ENCODE measurements at places on chromosomes 1 and 21. TPM values are rescaled to one million over a fixed set of nuclear protein-coding genes. Genes with fewer than 3 reads are reported as not detected.

The ADCY10 gene
- 0.26 TPM for total RNA-seq

The SYCP1 gene
- total RNA-seq, result not detected

The RAB3B gene
- 0.42 TPM for total RNA-seq

The TSPEAR gene
- total RNA-seq, result under 0.01 TPM

The MAB21L3 gene
- not detected for total RNA-seq

The RHOU gene
- 24.1 TPM for total RNA-seq

The RNASEL gene
- 6.0 TPM for total RNA-seq

The KRTAP20-3 gene
- not detected for total RNA-seq

- no peak for DNase-seq
- no peak overlapping the region for H3K27ac ChIP-seq
- H3K4me3 ChIP-seq, result no peak overlapping the region
- no peaks in the 10 kb centered on the region for H3K36me3 ChIP-seq
- no peaks in the 10 kb centered on the region for H3K4me1 ChIP-seq
- H3K27me3 ChIP-seq, result no peaks in the 10 kb centered on the region
These were observed 12.3 kb downstream of the PATJ start for GRCh38 chr1:61754545-61754944.

DNA sequence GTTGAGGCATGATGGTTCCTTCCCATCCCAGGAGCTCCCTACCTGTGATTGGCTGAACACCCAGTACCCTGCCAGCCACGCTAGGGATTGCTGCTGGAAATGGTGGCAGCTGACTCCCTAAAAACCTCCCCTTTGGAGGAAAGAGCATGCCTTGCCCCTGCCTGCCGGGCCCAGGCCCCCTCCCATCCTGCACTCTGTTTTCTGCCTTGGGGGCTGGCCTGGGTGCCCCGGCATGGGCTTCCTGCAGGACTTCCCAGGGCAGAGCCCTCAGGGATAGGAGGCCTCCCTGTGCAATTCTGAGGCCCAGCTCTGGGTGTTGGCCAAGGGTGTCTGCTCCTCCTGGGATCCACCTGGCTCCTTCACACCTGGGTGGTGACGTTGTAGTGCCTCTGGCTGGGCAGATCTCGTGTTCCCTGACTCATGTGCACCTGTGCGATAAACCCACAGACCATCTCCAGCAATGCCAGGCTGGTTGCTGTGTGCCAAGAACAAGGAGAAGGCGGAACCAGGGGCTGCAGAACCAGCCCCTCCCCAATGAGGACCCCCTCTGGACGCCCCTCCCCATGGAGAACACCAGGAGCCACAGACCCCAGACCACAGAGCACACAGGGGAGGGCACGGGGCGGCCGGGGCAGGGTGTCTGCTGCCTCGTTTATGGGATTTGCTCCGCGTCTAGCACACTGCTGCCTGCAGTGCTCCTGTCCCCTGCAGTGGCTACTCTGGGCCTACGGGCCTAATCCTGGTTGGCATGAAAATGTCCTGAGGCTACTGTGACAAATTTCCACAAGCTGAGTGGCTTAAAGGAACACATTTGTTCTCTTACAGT lies 13.6 kb downstream of the CSTB start:
- no peak overlapping the region for H3K4me3 ChIP-seq
- no peak overlapping the region for H3K27ac ChIP-seq
- no peaks in the 10 kb centered on the region for H3K27me3 ChIP-seq
- no peak for DNase-seq
- peaks cover 24% of the 10 kb centered on the region for H3K4me1 ChIP-seq
- peaks cover 14% of the 10 kb centered on the region for H3K36me3 ChIP-seq

- no peaks in the 10 kb centered on the region for H3K27me3 ChIP-seq
- H3K4me1 ChIP-seq, result peaks cover 65% of the 10 kb centered on the region
- peak overlapping the region; percentile 63 for H3K4me3 ChIP-seq
- no peaks in the 10 kb centered on the region for H3K36me3 ChIP-seq
These were observed 2.5 kb downstream of the EPHA2 start for GRCh38 chr1:16153096-16153998.

DNA sequence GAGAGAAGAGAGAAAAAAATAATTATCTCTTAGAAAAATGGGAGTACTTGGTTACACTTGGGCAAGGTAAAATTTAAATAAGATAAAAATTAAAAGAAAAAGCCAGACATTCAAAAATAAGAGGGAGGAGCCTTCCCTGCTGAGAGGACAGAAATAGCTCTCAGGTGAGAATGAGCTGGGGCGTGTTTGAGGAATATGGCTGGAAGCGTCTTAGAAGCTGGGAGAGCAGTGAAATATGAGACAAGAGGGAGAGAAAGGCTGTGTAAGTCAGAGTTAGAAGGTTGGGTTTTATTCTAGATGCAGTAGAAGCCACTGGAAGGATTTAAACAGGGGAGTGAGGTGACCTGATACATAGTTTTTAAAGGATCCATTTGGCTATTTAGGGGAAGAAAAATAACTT lies 154.2 kb upstream of the L1TD1 start:
- H3K36me3 ChIP-seq, result no peaks in the 10 kb centered on the region
- no peak overlapping the region for H3K27ac ChIP-seq
- no peaks in the 10 kb centered on the region for H3K4me1 ChIP-seq
- DNase-seq, result no peak
- H3K4me3 ChIP-seq, result no peak overlapping the region

GRCh38 chr21:34900376-34900775 lies 148.7 kb downstream of the RUNX1 start:
- H3K27me3 ChIP-seq, result no peaks in the 10 kb centered on the region
- H3K27ac ChIP-seq, result no peak overlapping the region
- H3K36me3 ChIP-seq, result no peaks in the 10 kb centered on the region
- no peak overlapping the region for H3K4me3 ChIP-seq

DNA sequence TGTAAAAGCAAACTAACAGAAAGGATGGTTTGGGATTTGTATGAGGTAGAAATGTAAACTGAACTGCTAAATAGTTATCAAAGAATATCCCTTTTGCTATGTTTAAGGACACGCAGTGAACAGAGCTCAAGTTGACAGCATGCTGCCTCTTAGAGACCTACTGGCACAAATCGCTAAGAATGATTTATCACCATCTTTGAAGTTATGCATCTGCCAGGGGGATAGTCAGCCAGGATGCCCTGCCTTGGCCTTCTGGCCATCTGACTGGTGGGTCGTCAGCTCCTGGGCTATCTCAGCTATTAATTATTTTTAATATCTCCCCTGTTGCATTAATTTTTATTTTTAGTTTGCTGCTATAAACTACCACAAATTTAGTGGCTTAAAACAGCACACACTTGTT lies 334.8 kb upstream of the KAZN start:
- H3K4me3 ChIP-seq, result no peak overlapping the region
- no peak overlapping the region for H3K27ac ChIP-seq
- no peaks in the 10 kb centered on the region for H3K4me1 ChIP-seq
- no peaks in the 10 kb centered on the region for H3K27me3 ChIP-seq

- no peaks in the 10 kb centered on the region for H3K27me3 ChIP-seq
- no peak for DNase-seq
- H3K27ac ChIP-seq, result no peak overlapping the region
- H3K36me3 ChIP-seq, result peaks cover 62% of the 10 kb centered on the region
These were observed 38.0 kb downstream of the WDR4 start for GRCh38 chr21:42841156-42841915.

GRCh38 chr1:243255791-243256512 lies at the start of gene SDCCAG8:
TSS of gene SDCCAG8 (plus strand) at chr1:243256041. CDS start at chr1:243256174, 133 bp downstream.
- peak within 1 kb of the TSS; percentile 79 for H3K4me3 ChIP-seq
- H3K36me3 ChIP-seq, result no peaks in the 10 kb centered on the region
- H3K27me3 ChIP-seq, result no peaks in the 10 kb centered on the region
- peaks cover 15% of the 10 kb centered on the region for H3K4me1 ChIP-seq
